Activated CD4-positive, alpha-beta T cell treated with anti-CD3 and anti-CD28 coated beads, Interleukin-2, Interleukin-6, amounts not matched to agents 100 ng/mL and 50 ng/mL, durations not matched to agents 16 hours and 8 hours (primary cell): ENCODE measurements at places on chromosomes 4 and X.

DNA sequence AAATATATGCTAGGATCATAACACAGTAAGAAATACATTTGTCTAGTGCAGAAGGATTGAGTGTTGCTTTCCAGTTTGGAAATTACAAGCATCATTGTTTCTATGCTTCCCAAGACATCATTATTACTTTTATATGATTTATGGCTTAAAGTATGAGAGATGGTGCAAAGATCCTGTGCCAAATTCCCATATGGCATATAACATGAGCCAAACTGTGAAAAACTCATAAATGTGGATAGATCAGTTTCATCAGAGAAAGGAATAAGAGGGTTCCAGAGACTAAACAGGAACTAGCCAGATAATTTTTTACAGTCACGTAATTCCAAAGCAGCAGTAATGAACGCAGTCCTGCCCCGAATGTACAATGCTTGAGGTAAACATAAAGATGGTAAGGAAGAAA, 126.3 kb downstream of the PRDM5 start:
- DNase-seq = no peak

DNA sequence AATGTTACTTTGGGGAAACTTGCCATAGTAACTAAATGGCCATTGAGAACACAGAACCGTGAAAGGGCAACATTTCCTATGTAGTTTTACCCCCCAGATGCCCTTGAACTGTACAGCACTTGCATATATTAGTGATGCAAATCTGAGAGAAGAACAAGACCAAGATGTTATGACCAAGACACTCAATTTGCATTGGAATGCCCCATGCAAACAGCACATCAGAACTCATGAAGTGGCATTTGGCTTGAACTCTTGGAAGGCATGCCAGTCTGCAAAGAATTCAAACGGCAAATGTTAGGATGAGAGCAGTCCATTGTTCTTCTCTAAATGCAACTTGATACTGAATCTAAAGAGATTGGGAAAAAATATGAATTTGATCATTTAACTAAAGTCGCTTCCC, 139.4 kb upstream of the CXorf66 start:
- DNase-seq = no peak

DNA sequence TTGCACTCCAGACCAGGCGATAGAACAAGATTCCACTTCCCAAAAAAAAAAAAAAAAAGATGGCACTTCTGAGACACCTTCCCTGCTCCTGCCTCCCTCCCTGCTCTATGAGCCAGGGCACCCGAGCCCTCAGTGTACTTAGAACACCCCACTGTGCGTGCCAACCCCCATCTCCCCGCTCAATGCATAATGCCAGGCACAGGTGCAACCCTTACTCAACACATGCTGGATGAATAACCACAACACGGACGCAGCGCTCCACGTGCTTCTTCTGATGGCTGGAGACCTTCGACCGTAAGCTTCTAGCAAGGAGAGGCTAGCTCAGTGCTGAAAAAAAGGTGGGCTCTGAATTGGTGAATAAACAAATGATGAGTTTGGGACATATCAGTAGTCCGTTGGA, 19.9 kb upstream of the IRAK1 start:
- DNase-seq = no peak

DNA sequence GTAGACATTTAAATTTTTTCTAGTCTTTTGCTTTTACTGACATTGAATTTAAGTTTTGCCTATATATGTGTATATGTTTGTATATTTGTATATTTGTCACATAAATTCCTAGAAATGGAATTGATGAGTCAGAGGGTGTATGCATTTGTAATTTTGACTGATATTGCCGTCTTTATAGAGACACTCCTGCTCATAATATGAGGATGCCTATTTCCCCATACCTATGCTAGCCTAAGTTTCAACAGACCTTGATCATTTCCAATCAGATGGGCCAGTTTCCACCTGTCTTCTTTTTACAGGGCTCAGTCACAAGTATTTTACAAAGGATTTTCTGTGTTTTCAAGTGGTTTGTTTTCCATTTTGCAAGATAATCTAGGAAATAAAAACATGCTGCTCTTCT, 10.8 kb downstream of the PDLIM5 start:
- DNase-seq = no peak

GRCh38 chr4:183443655-183444213, 702 bp upstream of the CDKN2AIP start:
- peak; percentile 47 for DNase-seq

- no peak for DNase-seq
These were observed 848.1 kb upstream of the FRG1 start for GRCh38 chr4:189092581-189092980.

GRCh38 chrX:20500171-20500865, 233.6 kb upstream of the RPS6KA3 start:
- peak; percentile 63 for DNase-seq

DNA sequence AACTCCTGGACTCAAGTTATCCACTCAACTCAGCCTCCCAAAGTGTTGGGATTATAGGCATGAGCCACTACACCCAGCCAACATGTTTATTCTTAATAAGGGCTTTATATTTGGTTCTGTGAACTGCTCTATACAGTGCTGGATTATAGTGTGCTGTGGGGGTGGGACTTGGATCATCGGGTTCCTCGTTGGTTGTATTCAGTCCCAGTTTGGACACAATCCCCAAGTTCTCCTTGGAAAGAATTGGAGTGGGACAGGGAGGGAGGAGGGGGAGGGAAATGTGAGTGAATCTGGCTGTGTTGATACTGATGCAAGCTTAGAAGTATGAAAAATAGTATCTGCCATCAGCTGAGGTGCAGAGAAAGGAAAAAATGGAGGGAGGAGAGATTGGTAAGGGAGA, 121.3 kb downstream of the KIT start:
- DNase-seq = no peak

DNA sequence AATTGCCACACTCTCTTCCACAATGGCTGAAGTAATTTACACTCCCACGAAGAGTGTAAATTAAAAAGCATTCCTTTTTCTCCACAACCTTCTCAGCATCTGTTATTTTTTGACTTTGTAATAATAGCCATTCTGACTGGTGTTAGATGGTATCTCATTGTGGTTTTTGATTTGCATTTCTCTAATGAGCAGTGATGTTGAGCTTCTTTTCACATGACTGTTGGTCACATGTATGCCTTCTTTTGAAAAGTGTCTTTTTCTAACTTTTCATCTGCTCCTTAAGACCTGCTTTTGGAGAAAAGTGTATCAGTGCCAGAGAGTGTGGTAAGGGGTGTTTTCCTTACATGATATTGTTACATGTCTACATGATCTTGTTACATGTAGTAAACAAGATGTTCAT, 25.7 kb downstream of the GUCY1A1 start:
- no peak for DNase-seq

DNA sequence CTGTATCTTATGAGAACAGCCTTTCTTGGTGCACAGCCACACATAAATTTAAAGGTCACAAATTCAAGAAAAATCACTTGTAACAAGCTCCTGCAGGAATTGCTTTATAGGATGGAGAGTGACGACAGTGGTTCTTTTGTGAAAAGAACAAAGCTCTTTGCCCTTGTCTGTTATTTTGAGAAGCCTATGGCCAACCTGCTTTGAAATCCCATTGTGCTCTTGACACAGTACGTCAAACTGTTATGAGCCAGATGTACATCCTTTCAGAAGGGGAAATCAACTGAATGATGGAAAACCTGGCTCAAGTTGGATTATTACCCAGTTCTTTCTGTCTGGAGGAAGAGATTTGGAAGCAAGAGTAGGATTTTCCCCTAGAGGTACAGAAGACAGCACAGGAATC, 1454.2 kb downstream of the ARAP2 start:
- no peak for DNase-seq

- DNase-seq = no peak
These were observed 11.5 kb upstream of the CCDC149 start for GRCh38 chr4:24924309-24924781.

DNA sequence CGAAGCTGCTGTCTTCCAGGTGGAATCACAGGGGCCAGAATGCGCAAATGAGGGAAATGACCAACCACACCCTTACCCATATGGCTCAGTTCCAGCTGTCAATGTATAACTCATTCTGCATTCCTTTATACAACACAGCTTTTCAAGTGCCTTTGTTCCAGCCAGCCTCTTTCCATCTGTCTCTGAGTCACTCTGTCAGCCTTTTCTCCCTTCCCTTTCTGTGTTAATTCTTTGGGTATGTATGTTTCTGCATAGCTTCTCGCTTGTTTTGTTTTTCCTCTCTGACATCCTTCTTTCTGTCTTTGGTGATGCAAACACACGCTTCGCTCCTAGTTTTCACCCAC, 54.5 kb downstream of the RS1 start:
- no peak for DNase-seq

DNA sequence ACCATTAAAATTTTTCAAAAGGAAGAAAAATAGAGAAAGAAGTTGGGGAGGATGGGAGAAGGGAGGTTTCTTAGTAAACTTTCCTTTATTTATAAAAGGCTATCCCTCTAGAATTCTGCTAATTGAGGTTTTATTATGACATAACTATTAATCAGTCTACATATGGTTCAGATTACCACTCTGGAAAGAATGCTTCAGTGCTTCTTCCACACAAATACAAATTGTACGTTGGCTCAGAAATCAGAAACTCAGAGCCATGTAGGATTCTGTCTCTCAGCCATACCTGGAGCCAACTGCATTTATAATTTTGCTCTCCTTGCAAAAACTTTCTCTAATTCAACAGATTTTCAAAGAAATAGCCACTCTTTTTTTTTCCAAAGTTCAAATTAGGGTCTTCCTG, 37.1 kb downstream of the SRPX start:
- no peak for DNase-seq

- DNase-seq = no peak
These were observed 193.2 kb upstream of the KLF3 start for GRCh38 chr4:38470735-38471262.

DNA sequence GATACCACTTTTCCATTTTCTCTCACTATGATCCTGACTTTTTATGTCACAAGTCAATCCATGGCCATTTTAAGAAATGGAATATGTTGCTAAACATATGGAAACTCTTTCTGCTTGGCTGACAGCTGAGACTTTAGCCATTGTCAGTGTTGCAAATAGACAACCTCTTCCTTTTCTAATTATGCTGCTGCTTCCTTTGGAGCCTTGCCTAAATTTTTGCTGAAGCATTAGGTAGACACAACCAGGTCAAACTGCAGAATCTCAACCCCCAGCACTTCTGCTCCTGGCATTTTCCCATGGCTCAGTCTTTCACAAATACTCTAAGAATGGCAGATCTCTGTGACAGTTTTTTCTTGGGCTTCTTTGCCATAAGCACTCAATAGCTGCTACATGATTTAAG, 543.3 kb downstream of the GRID2 start:
- DNase-seq = no peak
